ENCODE measurements at places on chromosomes 11 and 22.

DNA sequence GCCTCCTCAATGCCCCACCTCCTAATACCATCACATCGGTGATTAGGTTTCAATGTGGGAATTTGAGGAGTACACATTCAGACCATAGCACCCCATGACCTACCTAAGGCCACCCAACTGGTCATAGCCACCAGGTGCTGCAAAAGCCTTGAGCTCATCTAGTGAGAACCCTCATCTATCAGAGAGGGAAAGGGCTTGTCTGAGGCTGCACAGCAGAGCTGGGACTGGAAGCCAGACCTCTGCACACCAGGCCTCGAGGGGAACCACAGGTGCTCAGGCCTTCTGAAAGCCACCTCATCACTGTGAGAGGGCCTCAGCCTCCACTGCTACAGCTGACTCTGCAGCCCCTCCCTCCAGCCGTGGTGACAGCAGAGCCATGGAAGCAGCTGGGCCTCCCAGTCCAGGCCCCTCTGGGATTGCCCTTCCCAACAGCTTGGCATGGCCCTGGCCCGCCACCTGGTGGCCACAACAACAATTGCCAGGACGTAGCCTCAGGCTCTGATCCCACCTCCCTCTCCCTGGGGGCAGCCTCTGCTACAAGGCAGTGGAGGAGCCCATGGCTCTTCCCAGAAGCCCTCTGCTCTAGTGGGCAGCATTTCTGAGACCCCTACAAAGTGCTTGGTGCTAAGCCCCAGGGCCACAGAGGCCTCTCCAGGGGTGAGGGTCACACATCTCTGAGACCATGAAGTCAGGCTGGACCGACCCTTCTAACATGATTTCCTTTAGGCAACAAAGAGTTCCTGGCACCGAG lies 41.0 kb upstream of the PRDM11 start:
- DNase-seq: no peak

DNA sequence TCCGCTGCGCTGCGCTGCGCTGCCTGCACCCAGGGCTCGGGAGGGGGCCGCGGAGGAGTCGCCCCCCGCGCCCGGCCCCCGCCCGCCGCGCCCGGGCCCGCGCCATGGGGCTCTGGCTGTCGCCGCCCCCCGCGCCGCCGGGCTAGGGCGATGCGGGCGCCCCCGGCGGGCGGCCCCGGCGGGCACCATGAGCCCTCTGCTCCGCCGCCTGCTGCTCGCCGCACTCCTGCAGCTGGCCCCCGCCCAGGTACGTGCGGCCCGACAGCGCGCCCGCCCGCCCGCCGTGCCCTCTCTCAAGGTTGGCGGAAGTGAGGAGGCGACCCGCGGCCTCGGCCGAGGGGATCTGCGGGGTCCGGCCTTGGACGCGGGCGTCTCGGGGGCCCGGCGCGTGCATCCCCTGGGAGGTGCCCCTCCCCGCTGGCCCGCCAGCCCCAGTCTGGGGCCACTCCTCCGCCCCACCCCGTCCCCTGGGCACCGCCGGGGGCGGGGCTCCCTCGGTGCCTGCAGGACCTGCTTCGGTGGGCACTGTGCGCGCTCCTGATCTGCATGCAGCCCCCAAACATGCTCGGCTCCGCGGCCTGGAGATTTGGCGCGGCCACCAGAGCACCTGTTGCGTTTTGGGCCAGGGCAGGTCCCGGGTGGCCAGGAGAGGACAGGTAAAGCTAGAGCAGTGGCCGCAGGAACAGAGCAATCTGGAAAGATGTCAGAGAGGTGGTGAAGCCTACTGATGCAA lies 429 bp downstream of the VEGFB start:
- DNase-seq: no peak

GRCh38 chr11:65814131-65814985 lies 19.4 kb upstream of the SNX32 start:
- DNase-seq: no peak

DNA sequence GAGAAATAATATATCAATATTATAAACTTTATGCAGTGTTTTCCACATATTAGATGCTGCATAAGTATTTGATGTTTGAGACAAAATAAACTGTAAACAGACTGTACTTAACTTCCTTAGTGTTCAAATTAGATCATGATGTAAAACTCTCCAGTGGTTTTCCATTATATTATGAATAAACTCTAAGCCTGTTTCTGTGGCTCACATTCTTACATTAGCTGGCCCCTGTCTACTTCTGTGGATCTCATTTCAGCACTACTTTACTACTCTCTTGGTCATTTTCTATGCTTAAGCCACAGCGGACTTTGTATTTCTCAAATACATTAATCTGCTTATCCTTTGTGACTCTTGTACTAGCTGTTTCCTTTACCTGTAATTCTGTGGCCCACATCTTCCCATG lies 55.6 kb downstream of the ARHGEF12 start:
- DNase-seq: no peak

- DNase-seq: peak; percentile 18
These were observed 24.3 kb downstream of the PDGFB start for GRCh38 chr22:39220450-39220849.

- no peak for DNase-seq
These were observed 80.8 kb downstream of the NAT10 start for GRCh38 chr11:34185926-34186841.

DNA sequence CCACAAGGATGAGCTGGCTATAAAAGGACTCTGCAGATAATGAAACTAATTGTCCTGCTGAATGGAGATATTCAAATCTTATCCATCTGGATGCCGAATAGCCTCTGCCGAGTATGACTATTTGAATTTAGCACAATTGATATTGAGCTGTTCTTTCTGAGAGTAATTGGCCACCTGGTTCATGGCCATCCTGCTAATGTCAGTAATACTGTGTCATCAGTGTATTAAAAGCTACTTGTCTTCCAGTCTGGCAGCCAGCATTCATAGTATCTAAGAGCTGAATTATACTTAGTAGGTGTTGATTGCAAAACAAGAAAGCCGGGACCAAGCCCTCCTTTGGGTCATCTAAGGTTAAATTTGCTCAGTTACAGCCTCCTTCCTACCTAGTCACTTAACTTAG lies 310.7 kb upstream of the NCAM1 start:
- DNase-seq: no peak

- no peak for DNase-seq
These were observed 64.5 kb upstream of the NECTIN1 start for GRCh38 chr11:119793335-119793984.

- DNase-seq: no peak
These were observed 118.9 kb downstream of the MSANTD4 start for GRCh38 chr11:105903113-105903512.

DNA sequence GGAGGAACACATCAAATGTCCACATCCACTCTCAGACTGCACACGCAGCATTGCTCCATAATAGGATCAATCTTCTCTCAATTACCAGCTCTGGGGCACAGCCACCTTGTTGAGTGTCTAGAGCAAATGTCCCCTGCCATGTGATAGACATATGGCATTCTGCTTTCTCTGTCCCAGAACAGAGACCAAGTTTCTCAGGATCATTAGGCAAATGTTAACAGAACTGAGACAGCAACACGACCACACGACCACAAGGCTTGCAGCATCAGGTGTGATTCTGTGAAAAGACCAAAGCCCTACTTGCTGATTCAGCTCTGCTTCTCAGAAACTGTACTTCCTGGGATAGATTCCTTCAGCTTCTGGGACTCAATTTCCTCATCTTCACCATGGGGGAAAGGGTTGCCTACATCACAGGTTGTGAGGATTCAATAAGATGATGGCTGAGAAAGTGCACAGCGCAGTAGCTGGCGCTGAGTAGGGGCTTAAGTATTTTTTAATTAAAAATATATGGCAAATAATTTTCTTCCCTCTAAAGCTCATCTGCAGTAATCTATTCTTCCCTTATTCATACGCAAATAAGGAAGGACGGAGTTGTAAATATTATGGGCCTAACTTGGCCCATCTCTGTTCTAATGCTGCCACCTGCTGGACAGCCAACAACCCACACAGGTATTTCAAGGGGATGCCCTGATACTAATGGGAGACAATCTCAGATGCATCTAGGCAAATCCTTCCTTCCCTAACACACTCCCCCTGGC lies 54.3 kb upstream of the USP47 start:
- no peak for DNase-seq

DNA sequence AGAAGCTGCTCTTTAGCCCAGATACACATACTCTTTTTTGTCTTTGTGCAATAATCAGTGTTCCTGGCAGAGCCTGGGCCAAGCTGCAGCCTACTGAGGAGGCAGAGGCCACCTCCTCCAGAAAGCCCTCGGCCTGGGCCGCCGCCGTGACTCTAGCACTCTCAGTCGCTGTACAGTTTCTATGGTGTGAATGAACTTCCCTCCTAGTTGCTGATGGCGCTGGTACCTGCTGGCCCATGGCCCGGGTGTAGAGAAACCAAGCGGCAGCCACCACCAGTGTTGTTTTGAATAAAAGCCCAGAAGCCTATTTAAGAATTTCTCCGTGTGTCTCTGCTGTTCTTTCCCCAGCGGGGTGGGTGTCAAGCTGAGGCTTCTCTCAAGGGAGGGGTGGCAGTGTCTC lies 118.9 kb downstream of the CACNA1I start:
- DNase-seq: no peak

- no peak for DNase-seq
These were observed 36.9 kb downstream of the GGTLC2 start for GRCh38 chr22:22681221-22681739.

GRCh38 chr11:96272529-96273222 lies 70.3 kb downstream of the MAML2 start:
- DNase-seq: no peak

DNA sequence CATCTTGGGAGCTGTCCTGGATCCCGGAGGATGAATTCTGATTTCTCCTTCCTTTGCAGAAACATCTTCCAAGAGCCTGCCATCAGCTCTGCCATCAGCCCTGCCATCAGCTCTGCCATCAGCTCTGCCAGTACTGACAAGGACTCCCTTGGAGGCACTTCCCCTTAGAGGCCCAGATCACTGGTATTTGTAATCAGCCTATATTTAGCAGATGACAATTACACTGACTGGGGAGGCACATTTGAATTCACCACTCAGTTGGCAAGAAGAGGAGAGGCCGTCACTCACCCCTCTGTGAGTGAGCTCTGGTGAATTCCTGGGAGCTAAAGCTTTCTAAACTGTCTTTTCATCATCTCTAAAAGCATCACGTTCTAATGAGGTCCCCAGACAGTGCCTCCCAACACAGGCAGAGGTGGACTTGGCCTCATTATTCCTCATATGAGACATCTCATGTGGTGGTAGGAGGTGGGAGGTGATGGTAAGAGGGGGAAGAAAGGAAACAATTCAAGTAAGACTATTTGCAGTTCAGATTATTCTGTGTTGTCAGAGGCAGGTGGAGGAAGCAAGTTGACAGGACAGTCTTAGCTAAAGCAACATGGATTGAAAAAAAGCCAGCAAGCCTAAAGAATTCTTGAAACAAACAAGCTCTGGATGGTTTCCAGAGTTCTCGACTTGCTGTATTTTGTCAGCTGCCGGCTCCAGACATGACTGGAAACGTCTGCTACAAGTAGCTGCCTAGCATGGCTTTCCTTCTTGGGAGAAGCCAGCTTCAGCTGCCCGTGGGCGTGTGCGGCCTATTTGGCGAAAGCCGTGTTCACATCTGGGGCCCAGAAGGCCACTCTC lies 771.7 kb downstream of the TBC1D22A start:
- no peak for DNase-seq

DNA sequence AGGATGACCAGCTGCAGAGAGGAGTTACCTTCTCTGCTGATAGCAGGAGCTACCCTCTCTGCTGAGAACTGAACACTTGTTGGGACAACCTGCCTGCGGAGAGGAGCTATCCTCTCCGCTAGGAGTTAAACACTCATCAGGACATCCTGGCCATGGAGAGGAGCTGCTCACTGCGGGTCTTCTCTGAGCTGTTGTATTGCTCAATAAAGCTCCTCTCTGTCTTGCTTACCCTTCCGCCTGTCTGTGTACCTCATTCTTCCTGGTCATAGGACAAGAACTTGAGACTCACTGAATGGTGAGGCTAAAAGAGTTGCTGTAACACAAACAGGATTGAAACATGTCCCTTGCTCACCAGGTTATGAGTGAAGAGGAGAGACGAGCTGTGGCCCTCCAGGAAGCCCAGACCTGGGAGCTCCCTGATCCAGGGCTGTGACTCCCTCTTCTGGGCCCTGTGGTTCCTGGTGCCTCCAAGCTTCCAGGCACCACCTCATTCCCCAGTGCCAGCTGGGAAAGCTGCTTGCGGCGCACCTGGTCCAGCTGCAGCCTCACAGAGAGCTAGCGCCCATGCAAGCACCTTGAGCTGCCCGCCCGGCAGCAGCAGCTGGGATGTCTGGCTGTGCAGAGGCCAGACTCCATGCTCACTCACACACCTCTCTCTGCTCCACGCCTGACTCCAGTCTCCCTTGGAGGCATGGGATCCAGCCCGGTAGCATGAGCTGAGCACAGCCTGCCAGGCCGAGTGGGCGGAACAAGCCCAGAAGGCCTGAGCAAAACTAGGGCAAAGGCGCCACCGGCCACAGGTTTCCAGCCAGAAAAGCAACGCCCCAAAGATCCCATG lies 50.5 kb downstream of the RAB30 start:
- DNase-seq: no peak

- no peak for DNase-seq
These were observed 206.1 kb downstream of the PGR start for GRCh38 chr11:100923555-100923954.

DNA sequence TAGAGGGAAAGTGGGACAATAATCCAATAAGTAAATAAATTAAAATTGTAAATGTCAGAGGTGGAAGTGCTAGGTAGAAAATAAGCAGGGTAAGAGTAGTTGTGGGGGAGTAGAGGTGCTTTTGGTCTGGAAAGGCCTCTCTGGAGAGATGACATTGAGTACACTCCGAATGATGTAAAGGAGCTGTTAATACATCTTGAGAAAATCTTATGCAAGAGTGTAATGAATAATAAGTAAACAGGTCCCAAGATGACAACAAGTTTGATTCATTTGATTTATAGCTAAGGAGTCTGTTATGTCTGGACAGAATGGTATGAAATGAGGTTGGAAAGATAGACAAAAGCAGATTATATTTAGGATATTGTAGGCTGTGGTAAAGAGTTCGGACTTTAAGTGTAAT lies 87.5 kb downstream of the TMEM135 start:
- no peak for DNase-seq

DNA sequence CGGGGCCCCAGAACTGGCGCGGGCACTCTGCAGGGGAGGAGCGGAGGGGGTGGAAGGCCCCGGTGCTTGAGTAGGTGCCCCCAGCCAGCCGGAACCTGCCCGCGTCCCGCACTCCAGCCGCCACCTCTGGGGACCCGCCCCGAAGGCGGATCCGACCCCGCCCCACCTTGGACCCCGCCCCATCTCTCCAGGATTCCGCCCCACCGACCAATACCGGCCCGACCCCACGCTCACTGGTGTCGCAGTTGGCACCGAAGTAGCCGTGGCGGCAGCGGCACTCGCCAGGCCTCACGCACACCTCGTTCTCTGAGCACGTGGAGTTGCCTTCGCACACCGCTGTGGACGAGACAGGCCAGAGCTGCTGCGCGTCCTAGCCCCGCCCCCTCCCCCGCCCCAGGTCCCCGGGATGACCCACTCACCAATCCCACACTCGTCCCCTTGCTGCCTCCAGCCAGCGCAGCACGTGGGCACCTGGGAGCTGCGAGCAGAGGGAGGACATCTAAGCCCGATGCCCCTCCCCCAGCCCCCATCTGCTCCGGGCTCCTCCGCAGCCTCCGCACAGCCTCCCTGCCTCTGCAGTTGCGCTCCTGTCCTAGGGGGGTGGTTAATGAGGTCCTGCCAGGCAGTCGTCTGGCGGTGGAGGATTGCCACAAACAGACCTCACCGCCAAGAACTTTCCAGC lies 6.0 kb downstream of the SCARF2 start:
- DNase-seq: peak; percentile 63

- no peak for DNase-seq
These were observed 10.3 kb downstream of the APOBEC3A start for GRCh38 chr22:38967451-38968450.

All from RWPE2 (cell line).